ENCODE measurements at places on chromosomes 1 and 21.

- DNase-seq, result no peak
These were observed 142.5 kb downstream of the TIAM1 start for GRCh38 chr21:31201548-31201947.

GRCh38 chr1:8603220-8603616 is 214.2 kb downstream of the RERE start:
- DNase-seq, result no peak

DNA sequence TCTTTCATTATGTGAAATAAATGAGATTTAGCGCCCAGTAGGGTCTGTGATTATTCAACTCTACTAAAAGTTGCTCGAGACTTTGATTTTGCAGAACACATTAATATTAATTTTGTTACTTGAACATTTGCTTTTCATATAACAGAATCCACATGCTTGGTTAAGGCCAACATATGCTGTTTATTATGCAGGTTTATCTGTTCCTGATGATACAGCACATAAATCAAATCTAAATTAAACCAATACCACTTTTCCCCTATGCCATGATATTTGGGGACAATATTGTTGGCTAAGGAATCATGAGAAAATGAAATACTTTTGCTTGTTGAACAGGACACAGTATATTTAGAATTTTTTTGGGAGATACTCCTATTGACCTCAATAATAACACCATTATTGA is 291.1 kb downstream of the USP25 start:
- DNase-seq, result no peak

DNA sequence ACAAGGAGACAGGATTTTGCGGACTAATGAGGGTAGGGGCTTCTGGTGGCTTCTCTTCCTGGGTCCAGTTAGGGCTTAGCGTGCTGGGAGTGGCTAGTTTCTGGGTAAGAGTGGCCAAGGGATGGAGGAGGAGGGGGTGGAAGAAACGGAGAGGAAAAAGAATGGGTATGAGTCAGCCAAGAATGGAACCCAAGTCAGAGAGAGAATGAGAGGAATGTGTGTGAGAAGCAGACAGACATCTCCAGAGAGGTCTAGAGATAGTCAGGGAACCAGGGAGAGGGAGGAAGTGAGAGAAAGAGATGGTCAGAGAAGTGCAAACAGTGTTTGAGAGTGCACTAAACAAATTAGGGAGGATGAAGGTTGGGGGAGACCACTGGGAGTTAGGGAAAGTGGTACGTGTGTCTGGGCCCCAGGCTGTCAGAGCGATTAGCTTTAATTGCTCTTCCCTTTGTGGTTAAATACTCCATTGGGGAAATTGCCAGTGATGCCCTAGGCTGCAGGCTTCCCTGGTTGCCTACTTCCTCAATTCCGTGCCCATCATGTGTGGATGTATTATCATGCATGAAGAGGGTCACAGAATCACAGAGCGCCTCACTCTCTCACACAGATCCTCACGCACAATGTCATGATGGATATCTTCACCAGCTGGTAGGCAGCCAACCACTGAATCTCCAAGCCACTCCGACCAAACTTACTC is 1.4 kb downstream of the PEA15 start:
- DNase-seq, result no peak

Data from activated CD4-positive, alpha-beta T cell treated with anti-CD3 and anti-CD28 coated beads for 1 hour (primary cell).